ENCODE measurements at places on chromosomes 2 and 18.

DNA sequence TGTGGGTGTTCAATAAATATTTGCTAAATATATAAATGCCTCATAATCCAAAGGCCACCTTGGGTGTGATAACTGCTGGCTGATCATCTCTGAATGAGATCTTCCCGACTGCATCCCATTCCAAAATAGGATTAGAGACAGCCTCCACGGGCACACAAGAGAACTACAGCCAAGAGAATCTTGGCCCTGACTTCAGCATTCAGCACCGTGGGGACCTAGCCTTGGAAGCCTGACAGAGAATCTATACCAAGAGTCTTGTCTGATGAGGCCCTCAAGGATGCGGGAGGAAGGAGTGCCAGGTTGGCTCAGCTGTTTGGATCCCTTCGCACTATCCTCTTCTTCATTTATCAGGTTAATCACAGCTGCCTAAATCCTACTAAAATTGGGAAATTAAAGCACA, 85.8 kb downstream of the RBM43 start:
- no peak for DNase-seq

- DNase-seq = no peak
Measured at GRCh38 chr18:22847867-22848451, 85.2 kb upstream of the RBBP8 start.

DNA sequence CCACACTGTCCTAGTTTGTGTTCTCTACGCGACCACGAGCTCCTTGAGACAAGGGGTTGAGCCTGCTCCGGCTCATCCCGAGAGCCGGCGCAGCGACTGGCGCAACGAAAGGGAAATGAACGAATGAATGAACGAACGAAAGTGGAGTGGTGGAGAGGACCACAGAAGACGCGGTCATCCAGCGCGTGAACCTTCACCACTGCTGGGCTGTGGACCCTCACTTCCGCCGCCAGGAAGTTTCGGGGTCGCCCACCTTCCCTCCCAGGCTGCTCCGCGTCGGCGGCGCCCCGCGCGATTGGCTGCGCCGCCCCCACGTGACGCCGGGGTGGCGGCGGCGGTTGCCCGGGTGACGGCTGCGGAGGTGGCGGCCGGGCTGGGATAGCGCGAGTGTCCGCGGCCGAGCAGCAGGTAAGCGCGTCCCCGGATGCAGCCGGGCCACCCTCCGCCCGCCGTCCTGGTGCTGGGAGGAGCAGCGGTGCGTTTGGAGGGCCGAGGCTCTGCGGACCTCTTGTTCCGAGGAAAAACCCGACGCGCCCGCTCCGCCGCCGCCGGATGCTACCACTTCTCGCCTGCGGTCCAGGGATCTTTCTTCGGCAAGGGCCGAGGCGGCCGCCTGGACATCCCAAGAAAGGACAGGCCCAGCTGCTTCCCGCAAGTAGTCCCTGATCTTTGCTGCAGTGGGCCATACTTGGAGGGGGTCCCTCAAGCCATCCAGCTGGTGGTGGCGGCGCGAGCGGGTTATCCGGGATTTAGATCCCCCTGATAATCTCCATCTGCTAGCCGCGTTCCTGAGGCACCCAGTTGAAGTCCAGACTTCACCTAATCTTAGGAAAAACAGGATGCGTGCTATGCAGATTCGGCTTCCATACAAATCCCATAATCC, at the start of gene ARMC9:
TSS of gene ARMC9 (plus strand) at position 341 of the 883 bp plus-strand sequence. CDS start 7,608 bp downstream, outside the sequence.
- peak; percentile 76 for DNase-seq

- DNase-seq = no peak
Measured at GRCh38 chr2:180647621-180648020, 332.8 kb upstream of the UBE2E3 start.

DNA sequence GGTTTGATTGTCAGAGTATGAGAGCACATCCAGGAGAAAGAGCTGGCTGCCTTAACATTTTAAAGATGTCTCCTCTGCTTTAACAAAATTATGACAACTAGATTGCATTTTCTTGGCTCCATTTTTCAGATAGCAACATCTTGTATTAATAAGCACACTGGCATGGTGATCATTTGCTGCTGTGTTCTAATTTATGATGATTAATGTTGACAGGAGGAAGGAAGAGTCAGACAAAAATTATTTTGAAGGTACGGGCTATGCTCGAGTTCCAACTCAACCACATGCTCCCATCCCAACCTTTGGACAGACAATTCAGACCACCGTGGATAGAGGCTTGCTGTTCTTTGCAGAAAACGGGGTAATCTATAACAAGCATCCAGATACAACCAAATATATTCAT, 98.2 kb upstream of the TTC39C start:
- no peak for DNase-seq

GRCh38 chr2:225496568-225496967, 97.1 kb downstream of the NYAP2 start:
- no peak for DNase-seq

DNA sequence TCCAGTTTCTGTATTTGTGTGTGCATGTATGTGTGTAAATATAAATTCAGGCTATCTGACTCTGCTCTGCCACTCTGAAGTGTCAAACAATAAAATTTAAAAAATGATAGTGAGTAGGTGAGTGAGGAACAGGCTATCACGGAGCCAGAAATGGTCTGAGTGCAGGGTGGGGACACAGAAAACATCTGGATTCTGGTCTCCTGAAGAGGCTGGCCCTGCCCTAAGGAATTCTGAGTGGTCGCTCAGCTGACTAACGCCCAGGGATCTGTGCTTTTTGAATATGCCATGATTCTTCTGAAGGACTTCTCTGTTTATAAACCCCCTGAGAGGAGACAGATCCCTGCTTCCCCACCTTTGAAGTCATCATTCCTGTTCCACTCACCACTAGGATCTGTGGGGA, 353.9 kb upstream of the GYPC start:
- no peak for DNase-seq

DNA sequence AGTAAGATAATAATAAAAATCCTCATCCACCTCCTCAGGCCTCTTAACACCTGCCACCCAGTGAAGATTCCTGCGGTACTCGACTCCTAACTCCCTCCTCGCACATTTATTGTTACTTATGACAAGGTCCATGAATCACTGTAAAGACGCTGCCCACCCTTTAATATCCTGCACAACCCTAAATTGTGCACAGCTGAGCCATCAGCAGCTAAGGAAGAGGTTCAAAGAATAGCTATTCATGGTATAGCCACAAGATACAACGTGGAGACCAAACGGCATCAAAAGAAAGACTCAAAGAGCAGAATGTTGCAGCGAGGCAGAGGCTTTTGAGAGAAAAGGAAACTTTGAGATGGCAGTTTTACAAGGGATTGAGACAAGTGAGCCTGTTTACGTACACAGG, 266.3 kb downstream of the SATB2 start:
- DNase-seq = no peak

DNA sequence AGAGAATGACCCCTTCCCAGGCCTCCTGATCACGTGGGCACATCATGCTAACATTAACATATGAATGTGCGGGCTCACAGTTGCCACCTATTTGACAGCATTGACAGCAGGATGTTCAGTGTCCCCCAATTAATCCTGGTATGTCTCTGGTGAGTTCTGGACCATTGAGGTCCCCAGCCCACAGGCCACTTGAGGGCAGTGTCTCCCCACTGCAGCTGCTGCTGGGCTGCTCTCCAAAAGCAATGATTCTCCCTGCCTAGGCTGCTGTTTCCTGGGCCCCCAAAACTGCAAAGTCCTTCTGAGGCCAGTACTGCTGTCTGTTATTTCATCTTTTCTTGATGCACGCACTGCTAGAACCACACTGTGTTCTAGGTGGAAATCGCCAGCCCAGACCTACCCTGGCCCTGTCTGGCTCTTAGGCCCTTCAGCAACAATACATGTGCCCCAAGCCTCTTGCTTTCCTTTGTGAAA, 52.7 kb upstream of the MAPK4 start:
- DNase-seq = peak; percentile 37

- no peak for DNase-seq
Measured at GRCh38 chr18:44882163-44882868, 201.6 kb downstream of the SETBP1 start.

DNA sequence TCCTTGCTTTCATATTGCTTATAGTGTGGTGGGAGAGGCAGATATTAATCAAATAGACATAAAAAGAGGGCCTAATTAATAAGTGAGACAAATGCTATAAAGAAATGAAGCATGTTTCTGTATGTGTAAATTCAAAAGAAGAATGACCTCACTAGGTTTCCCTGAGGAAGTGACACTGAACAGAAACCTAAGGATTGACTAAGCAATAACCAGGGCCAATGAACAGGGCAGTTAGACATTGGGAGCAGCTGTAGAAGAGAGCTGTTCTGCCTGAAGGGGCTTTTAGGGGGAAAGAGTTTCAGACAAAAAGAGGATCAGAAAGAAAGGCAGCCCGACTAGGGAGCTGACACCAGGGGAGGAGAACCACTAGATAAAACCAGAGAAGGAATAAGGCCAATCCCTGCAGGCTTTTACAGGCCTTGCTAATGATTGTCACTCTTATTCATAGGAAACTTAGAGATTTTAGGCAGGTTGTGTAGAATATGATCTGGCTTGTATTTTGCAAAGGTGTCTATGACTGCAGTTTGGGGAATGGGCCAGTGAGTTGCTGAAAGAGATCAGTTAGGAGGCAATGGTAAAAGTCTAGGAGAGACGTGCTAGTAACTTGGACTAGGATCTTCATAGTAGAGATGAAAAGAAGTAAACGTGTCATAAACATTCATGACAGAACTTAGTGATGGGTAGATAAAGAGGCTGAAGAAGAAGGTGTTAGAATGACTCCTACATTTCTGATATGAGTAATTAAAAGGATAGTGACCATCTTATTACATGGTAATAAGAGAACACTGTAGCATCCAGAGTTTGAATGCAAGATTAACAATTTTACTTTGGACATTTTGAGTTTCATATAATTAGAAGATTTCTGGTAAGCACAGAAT, 26.8 kb upstream of the NABP1 start:
- no peak for DNase-seq

DNA sequence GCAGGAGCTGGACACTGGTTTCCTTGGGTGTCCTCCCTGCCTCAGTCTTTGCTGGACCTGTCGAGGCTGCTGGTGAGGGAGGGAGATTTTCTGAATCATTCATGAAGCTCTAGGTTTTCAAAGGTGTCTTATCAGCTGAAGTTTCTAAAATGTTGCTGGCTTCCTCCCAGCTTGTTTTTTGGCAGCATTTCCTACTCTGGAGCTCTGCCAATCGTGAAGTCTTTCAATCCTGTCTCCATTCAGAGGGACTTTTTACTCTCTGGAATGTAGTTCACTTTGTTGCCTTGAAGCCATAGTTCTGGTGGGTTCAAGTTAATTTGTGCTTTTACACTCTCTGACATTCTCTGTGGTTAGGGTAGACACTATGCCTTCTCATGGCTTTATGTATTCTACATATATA, 23.9 kb downstream of the SNTG2 start:
- DNase-seq = no peak

GRCh38 chr2:127681288-127681804, 6.0 kb upstream of the LIMS2 start:
- DNase-seq = no peak

- no peak for DNase-seq
Measured at GRCh38 chr2:24704692-24705091, 88.5 kb downstream of the PTRHD1 start.

- no peak for DNase-seq
Measured at GRCh38 chr2:237205043-237205541, 119.4 kb downstream of the COPS8 start.

DNA sequence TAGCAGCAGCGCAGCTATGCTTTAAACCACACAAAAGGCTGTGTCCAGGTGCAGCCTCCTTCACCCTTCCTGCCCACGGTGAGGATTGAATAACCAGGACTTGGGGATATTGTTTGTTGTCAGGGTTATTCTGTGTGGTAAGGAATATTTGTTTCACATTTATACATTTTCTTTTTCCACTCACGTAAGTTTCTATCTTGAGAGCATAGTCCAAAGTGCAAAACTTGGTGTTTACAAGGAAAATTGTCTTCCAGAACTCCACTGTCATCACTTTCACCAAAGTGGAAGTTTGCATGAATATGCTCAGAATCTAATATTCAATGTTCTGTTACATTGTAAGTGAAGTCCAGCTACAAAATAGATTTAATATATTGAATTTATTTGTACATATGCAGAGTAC, 26.4 kb downstream of the NAPG start:
- DNase-seq = no peak

DNA sequence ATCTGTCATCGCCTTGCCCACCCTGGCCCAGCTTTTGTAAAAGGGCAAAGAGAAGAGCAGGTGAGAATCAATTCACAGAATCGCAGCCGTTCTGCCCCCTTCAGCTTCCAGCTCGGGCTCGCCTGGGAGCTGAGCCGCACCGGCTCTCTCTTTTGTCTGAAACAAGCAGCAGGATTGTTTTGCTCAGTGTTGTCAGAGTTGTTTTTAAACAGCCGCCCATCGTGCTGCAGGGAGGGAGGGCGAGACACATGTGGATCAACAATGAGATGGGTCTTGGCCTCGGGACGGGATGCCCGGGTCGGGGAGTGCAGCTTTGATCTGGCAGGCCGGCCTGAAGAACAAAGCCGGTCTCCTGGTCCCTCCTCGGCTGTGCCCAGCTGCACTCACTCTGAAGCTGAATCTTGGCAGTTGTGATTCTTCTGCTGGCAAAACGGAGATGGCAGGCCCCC, 39.7 kb upstream of the HDAC4 start:
- DNase-seq = no peak

GRCh38 chr2:102186791-102187495, at the start of gene IL1RL2:
Gene IL1RL2, plus strand, starts transcription at chr2:102187023. Its CDS starts 845 bp downstream, at chr2:102187868.
- no peak for DNase-seq

- no peak for DNase-seq
Measured at GRCh38 chr2:10323535-10323934, 20.8 kb downstream of the HPCAL1 start.

GRCh38 chr18:46696268-46696667, 39.2 kb upstream of the LOXHD1 start:
- DNase-seq = no peak

DNA sequence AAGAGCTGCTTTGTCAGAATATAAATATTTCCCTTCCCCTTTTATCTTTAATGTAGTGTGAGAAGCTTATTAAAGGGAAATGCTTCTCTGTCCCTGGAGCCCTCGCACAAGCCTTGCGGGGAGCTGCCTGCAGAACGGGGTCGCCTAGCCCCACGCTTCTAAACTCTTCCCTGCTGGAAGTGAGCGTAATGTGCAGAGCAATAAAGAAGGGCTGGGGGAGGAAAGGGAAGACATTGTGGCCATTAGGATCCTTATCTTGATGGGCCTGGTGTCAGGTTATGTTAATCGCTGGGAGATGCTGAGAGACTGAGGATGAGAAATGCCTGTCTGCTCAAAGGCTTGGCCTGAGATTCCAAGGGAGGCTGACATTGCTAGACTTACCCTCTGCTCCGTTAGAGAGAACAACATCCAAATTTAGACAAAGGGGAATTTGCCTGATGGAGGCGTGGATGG, 18.9 kb upstream of the FZD7 start:
- DNase-seq = no peak

DNA sequence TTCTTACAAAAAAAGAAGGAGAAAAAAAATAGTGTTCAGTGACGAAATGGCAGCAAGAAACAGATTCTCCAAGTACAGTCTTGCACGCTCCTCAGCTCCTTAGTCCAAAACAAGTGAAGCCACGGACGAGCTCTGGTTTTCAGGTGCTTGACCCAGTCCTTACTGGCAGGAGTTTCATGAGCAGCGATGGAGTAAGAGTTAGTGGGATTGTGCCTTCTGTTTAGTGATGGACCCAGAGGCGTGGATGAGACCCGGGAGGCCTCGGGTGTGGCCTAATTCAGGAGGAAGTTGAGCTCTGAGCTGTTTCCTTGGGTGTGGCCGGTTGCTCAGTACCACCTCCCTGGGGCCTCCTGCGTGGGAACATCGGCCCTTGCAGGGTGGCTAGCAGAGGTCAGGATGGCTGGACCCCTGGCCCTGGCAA, 52.0 kb downstream of the KIF5C start:
- DNase-seq = no peak

GRCh38 chr2:39127973-39128372, 7.1 kb upstream of the SOS1 start:
- DNase-seq = no peak

GRCh38 chr2:39194686-39195085, 49.1 kb downstream of the CDKL4 start:
- DNase-seq = no peak

Measured in right renal pelvis (tissue), 4 donors.